Activated CD4-positive, CD25-positive, alpha-beta regulatory T cell (primary cell): ENCODE measurements at places on chromosomes 2 and 18.

DNA sequence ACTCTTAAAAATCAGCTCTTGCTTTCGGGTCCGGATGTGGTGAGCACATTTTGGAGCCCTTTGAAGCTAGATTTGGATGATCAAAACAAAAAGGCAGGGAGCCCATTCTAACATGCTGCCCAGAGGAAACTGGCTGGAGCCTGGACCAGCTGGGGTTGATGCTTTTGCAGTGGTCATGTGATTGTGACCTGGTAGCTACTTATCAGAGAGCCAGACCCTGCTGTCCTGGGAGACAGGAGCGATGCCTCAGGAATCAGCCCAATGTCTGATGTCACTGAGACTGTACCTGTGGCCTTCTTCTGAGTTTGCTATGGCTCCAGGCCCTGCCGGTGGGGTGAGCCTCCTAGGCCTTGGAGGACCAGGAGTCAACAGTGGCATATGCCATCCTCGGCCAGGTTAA is 18.7 kb upstream of the SCLY start:
- DNase-seq: no peak

DNA sequence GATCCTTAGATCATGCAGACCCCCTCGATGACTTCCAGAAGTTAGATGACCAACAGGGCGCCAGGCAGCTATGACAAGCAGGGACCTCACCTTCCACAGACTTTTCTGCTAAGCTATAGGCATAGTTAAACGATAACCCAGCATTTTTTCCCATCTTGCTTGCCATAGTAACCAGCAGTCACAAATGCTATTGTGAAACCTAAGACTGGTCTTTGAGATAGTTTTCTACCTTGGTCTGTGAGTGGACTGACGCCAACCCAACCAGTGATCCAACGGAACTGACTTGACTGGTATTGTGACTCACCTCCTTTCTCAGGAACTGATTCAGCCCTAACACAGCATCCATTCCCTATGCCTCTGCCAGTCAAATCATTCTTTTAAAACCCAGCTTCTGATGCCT is 361.2 kb downstream of the LRRTM4 start:
- no peak for DNase-seq

DNA sequence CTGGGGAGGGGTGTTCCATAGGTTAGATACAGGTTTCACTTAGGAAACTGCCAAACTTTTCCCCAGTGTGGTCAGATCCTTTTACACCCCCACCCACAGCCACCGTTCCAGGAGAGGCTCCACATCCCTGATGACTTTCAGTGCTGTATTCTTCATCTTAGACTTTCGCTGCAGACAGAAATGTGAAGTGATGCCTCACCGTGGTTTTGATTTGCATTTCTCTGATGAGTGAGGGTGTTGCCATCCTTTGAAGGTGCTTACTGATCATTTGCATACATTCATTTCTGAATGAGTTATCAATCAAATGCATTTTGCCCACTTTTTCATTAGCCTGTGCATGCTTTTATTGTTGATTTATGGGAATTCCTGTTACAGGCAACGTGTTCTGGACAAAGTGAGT is 14.9 kb downstream of the COPS9 start:
- DNase-seq: no peak

DNA sequence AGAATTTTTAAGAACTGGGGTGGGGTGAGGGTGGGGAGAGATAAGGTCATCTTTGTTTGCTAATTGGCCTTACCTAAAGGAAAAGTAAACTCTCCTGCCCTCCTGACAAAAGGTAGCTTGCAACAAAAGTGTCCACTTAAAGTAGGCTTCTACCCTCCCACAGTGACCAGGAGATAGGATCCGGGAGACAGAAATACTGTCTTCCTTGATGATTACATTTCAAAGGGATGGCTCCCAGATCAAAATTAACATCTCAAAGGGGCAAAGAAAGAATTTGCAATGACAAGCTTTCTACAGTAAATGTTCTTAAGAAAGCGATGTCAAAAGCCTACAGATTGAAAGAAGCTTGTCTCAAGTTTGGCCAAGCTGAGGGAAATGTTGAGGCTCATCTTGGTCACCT is 775.3 kb downstream of the CPS1 start:
- no peak for DNase-seq

GRCh38 chr2:16123421-16123820 is 183.1 kb downstream of the MYCN start:
- DNase-seq: no peak

DNA sequence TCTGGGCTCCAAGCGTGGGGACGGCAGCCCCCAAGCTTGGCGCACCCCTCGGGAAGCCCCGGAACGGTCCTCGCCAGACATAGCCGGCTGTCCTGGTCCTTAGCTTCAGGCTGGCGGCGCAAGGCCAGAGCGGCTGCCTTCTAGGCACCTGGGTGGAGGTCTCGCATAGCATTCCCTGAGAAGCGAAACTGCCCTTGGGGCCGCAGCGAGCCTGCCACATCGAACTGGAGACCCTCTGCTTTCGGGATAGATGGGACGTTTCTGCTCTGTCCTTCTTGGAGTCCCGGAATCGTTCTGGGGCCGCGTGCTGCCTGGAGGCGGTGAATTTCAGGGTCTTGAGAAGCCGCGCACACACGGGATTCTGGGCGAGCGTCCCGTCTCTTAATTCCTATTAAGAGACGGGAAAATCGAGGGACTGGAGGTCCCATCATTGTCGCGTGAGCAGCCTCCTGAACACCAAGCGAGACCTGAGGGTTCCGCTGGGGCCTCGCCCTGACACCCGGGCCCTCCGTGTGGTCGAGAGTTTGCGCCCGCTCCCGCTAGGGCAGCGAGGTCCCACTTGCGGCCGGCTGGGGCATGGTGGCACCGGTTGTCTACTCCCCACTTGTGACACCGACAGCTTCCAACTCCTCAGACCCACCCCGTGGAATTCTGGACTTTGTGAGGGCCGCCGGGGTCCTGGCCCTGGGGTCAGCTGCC is 9.7 kb upstream of the EN1 start:
- DNase-seq: no peak

- DNase-seq: no peak
Observed at GRCh38 chr18:57668021-57668420, 46.4 kb upstream of the NARS1 start.

GRCh38 chr2:148292431-148292830 is 271.5 kb downstream of the MBD5 start:
- no peak for DNase-seq
